ENCODE measurements at places on chromosomes 2 and 18. TPM values are rescaled to one million over a fixed set of nuclear protein-coding genes. Genes with fewer than 3 reads are reported as not detected.

AFF3 gene
- 2.6 TPM for total RNA-seq

GRCh38 chr2:165307317-165307716 is 68.1 kb downstream of the SCN2A start:
- no peak for DNase-seq

HTR2B gene
- not detected for total RNA-seq

GRCh38 chr2:173043476-173043875 is 32.2 kb upstream of the MAP3K20 start:
- DNase-seq = peak; percentile 75

- DNase-seq = peak; percentile 67
Measured at GRCh38 chr2:55923091-55923981, at the start of gene EFEMP1. Gene EFEMP1, minus strand, starts transcription at chr2:55923782. Its CDS starts 1,342 bp downstream, at chr2:55922440.

GRCh38 chr2:180735799-180736198 is 244.6 kb upstream of the UBE2E3 start:
- DNase-seq = no peak

GNAL gene
- 0.15 TPM for total RNA-seq

DNA sequence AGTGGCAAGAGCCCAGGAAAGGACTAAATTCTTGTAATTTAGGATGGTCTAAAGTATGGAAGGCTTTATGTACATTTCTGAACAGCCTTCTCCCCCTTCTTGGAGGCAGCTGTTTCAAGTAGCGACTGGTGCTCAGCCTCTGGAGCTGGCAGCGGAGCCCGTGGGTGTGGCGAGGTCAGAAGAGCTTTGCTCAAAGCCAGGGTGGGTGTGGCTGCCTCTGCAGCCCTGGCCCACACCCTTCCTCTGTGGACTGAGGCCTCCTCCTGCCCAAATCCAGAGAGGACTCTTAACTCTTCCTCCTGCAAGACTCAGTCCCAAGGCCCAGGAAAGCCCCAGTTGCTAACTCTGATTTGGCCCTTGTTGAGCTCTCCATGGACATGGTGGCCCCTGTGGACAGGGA is 202.1 kb upstream of the REV1 start:
- no peak for DNase-seq

GRCh38 chr2:187360286-187360685 is 87.8 kb downstream of the CALCRL start:
- no peak for DNase-seq
